ENCODE measurements at places on chromosomes 2 and 18.

GRCh38 chr2:200966770-200967169 lies 3.3 kb upstream of the ORC2 start:
- no peak overlapping the region for H3K27ac ChIP-seq
- no peaks in the 10 kb centered on the region for H3K27me3 ChIP-seq
- no peak overlapping the region for H3K4me3 ChIP-seq
- DNase-seq, result no peak
- peaks cover 20% of the 10 kb centered on the region for H3K4me1 ChIP-seq

- no peak for DNase-seq
- H3K27me3 ChIP-seq, result peaks cover 6% of the 10 kb centered on the region
- H3K36me3 ChIP-seq, result no peaks in the 10 kb centered on the region
- no peaks in the 10 kb centered on the region for H3K4me1 ChIP-seq
These were observed 438.3 kb downstream of the ZNF521 start for GRCh38 chr18:24913507-24914170.

GRCh38 chr18:31192086-31192776 lies 29.6 kb upstream of the DSC1 start:
- H3K4me1 ChIP-seq, result no peaks in the 10 kb centered on the region
- no peak for DNase-seq
- no peak overlapping the region for H3K4me3 ChIP-seq
- no peak overlapping the region for H3K27ac ChIP-seq
- H3K36me3 ChIP-seq, result no peaks in the 10 kb centered on the region

- no peak for DNase-seq
- no peak overlapping the region for H3K4me3 ChIP-seq
- H3K36me3 ChIP-seq, result no peaks in the 10 kb centered on the region
- no peaks in the 10 kb centered on the region for H3K27me3 ChIP-seq
These were observed 32.5 kb upstream of the RMDN2 start for GRCh38 chr2:37892436-37893114.

DNA sequence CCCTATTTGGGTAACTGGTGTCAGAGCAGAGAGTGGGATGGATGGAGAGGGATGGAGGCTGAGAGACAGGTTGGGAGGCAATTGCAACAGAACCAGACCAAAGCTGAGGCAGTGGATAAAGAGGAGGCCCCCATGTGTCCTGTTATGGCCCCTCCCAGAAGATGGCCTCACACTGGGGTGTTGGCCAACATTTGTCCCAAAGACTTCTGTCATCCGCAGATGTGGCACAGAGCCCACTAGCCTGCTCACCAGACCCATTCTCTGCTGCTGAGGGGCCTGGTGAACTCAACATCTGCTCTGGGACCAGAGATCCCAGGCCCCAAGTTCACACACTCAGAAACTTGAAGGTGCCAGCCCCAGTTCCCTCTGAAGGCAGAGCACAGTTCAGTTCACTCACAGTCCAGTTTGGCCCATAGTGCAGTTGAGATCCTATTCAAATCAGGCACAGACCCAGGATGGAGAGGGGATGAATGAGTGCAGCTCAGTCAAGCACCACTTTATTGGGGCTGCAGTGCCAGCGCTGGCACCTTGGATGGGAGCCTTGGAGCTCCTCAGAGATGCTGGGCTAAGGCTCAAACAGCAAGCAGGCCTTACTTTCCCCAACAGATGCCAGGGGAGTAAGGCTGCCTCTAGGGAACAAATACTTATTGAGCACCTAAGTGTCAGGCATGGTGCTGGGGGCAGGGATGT lies 189.2 kb downstream of the ZBTB7C start:
- H3K4me1 ChIP-seq, result no peaks in the 10 kb centered on the region
- H3K27ac ChIP-seq, result no peak overlapping the region
- no peaks in the 10 kb centered on the region for H3K36me3 ChIP-seq
- H3K4me3 ChIP-seq, result no peak overlapping the region
- no peaks in the 10 kb centered on the region for H3K27me3 ChIP-seq

GRCh38 chr2:68244456-68244855 lies 7.9 kb downstream of the PPP3R1 start:
- H3K36me3 ChIP-seq, result no peaks in the 10 kb centered on the region
- H3K27ac ChIP-seq, result no peak overlapping the region
- no peak for DNase-seq
- H3K4me1 ChIP-seq, result peaks cover 20% of the 10 kb centered on the region

DNA sequence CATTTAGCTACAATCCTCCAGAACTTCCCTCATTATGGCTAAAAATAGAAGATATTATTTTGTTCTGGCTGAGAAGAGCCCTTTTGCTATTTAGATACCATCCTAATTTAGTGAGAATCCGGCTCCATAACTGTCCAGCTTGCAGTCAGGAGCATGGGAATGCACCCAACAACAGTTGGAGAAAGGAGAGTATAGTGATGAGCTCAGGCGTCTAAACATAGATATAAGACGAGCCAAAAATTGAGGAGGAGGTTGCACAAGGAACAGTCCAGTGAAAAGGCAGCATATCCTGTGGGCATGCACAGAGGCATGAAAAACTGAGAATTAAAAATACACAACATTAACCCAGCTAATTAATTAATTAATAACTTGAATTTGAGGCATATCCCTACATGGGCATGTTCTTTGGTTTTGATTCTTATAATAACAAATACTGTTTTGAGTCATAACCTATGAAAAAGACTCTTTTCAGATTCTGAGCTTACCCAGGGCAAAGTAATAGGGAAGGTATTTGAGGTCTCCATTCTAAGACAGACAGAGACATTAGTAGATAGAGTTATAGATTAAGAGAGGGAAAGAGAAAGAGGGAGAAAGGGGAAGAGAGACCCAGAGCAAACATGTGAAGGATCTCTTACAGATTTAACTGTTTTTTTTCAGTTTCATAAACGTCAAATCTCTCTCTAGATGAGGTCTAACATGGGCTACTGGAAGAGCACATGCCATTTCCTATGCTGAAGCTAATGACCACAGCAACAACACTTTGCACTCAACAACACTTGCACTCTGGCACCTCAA lies 311.2 kb downstream of the OSR1 start:
- no peaks in the 10 kb centered on the region for H3K4me1 ChIP-seq
- DNase-seq, result no peak
- H3K36me3 ChIP-seq, result no peaks in the 10 kb centered on the region
- H3K4me3 ChIP-seq, result no peak overlapping the region
- no peaks in the 10 kb centered on the region for H3K27me3 ChIP-seq

DNA sequence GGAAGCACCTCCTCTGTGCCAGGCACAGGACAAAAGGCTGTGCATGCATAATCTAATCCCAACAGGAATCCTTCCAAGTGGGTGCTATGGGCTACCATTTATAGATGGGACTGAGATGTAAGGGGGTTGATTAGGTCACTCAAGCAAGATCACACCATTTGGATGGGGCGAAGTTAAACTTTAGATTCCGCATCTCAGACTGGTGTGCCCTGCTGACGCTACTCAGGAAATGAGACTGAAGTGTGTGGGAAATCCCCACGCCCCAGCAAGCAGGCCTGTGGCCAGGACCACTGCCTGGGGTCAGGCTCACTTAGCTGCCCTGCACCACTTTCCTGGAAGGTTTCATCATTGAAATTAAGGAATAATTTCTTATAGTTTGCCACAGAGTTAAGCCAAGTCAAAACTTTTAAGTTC lies 70.5 kb upstream of the PPP1CB start:
- no peak for DNase-seq
- H3K27ac ChIP-seq, result no peak overlapping the region
- peaks cover 21% of the 10 kb centered on the region for H3K4me1 ChIP-seq
- no peak overlapping the region for H3K4me3 ChIP-seq
- no peaks in the 10 kb centered on the region for H3K27me3 ChIP-seq
- H3K36me3 ChIP-seq, result no peaks in the 10 kb centered on the region

DNA sequence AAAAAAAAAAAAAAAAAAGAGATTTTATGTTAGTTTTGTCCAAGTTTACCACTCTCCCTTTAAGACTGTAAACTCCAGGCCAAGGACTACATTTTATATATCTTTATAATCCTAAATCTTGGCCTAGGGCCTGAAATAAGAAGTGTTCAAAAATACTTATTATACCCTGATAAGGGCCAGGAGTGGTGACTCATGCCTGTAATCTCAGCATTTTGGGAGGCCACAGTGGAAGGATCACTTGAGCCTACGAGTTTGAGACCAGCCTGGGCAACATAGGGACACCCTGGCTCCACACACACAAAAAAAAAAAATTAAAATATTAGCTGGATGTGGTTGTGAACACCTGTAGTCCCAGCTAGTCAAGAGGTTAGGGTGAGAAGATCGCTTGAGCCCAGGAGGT lies 12.7 kb downstream of the TRIP12 start:
- no peaks in the 10 kb centered on the region for H3K27me3 ChIP-seq
- no peak for DNase-seq
- no peaks in the 10 kb centered on the region for H3K36me3 ChIP-seq

Measured in hepatocyte (in vitro differentiated cells).